Sigmoid colon (tissue), 7 donors: ENCODE measurements at places on chromosomes 3 and 15.

DNA sequence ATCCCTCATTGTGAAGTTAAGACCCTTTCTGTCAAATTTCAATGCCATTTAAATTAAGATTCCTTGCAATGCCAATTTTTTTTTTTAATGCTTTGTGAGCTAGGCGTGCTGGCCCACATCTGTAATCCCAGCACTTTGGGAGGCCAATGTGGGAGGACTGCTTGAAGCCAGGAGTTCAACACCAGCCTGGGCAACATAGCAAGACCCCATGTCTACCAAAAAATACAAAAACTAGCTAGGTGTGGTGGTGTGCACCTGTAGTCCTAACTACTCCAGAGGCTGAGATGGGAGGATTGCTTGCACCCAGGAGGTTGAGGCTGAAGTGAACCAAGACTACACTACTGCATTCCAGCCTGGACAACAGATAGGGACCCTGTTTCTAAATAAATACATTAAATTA lies 5.6 kb upstream of the SH3BP5 start:
- no peak for DNase-seq

DNA sequence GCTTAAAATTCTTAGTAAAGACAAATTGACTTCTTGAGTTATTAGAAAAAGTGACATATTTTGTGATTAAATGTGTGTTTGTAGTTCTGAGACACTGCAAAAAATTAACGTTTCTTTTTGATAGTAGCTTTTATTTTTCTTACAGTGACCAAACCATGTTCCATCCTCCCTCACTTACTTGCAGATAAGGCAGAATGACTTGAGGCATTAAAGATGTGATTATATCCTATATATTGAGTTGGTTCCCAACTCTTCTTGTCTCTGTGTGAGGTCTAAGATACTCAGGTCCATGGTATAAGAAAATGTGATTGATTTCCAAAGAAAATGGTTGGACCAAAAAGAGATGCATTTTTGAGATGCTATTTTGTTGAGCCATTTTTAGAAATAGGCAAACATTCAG lies 238.3 kb upstream of the NR2F2 start:
- DNase-seq, result no peak

DNA sequence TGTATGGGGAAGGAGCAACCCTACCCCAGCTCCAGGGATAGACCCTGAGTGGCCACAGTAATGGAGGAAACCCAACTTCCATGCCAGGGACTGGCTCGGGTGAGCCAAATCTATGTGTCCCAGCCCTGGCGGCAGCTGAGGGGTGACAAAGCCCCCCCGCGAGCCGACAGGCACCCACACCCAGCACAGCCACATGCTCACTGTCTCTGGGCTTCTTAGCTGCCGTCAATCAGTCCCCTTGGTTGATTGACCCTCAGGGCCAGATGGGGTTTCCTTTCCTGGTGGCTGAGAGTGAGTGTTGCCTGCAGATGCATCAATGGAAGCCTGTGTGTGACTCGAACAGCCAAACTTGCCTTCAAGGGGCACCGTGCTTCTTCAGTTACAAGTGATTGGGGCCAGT lies 2.1 kb upstream of the OCA2 start:
- peak; percentile 34 for DNase-seq

DNA sequence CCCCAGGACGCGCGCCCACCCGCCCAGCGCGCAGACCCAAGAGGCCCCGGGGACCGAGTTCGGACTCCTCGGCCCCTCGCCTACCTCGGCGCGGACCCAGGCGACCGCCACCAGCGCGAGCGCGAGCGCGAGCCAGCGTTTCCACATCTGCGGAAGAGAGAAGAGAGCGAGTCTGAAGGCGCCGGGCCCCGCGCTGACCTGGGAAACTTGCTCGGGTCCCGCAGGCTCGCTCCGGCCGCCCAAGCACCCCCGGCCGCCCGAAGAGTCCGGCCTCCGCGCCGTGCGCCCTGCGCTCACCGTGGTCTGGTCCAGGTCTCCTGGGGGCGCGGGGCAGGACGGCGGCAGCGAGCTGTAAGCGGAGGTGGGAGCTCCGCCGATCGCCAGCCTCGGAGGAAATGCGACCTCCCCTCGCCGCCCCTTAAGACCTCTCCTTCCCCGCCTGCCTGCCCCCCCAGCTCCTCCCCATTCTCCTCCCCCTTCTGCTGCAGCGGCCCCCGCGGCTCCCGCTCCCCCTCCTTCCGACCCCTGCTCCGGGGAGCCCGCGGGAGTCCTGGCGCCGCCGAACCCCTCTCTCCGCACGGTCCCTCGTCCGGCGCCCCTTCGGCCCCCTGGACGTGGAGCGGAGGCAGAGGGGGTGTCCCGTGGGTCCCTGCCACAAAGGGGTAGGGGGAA lies at the start of gene FSTL1:
Gene FSTL1, minus strand, starts transcription at position 393 of the 672 bp plus-strand sequence. Its CDS starts 246 bp downstream, at position 147.
- peak; percentile 91 for DNase-seq

- DNase-seq, result no peak
Measured at GRCh38 chr3:120181632-120182031, 87.4 kb upstream of the GSK3B start.

DNA sequence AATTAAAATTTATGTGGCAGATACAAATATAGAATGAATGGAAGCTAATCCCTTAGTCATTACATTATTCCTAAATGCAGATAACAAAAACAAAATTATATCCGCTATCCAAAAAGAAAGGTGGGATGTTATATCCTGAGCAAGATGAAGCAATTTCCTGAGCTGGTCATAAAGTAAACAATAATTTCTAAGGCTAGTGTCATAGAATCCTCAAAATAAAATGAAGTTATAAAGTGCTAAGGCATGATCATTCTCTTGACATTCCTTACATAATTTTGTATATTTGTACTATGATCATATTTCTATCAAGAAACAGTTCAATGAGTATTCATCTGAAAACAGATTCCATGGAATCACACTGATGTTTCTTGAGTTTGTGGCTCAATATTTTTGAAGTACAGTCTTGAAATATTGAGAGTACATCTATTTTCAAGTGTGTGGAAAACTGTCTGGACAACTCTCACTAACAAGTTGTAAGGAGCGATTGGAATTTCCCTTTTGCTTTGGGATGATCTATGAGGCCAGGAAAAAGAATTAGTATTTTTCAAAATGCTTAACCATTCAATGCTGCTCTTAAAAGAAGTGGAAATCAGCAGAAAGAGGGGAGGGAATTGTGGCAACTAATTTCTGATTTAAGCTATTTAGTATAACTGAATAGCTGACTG lies 92.4 kb downstream of the ABI3BP start:
- no peak for DNase-seq

- no peak for DNase-seq
Measured at GRCh38 chr15:69629631-69630161, 177.1 kb downstream of the RPLP1 start.

DNA sequence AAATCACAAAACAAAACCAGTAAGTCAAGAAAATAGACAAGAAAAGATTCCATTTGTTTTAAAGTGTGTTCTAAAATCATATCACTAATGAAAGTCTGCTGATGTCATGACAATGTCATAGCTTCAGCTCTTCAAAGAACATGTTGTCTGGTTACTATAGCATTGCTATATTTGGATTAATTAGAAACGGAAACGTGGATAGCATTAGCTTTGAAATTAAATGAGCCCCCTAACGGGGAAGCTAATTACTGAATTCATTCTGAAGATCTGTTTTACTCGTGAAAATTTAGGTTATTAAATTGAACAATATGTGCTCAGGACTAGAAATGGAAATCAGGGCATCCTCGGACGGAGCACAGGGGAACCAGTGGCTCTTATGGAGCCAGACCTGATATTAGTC lies 316.7 kb upstream of the AGTR1 start:
- no peak for DNase-seq

DNA sequence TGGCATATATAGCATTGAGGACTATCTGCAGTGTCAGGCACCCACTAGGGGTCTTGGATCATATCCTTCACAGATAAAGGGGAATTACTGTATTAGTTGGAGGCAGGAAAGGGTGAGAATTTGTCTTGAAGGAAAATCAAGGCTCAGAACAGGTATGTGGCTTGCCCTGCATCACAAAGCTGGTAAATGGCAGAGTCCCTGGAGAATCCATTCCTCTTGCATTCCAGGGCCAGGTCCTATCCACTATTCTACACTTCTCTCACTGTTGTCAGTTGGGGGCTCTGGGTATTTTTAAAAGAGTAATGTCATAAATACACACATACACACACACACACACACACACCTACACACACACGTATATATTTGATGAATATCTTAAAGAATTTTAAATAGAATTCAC lies 19.8 kb upstream of the FGF12 start:
- no peak for DNase-seq

GRCh38 chr3:55060896-55061719 lies 133.2 kb upstream of the LRTM1 start:
- DNase-seq, result no peak

DNA sequence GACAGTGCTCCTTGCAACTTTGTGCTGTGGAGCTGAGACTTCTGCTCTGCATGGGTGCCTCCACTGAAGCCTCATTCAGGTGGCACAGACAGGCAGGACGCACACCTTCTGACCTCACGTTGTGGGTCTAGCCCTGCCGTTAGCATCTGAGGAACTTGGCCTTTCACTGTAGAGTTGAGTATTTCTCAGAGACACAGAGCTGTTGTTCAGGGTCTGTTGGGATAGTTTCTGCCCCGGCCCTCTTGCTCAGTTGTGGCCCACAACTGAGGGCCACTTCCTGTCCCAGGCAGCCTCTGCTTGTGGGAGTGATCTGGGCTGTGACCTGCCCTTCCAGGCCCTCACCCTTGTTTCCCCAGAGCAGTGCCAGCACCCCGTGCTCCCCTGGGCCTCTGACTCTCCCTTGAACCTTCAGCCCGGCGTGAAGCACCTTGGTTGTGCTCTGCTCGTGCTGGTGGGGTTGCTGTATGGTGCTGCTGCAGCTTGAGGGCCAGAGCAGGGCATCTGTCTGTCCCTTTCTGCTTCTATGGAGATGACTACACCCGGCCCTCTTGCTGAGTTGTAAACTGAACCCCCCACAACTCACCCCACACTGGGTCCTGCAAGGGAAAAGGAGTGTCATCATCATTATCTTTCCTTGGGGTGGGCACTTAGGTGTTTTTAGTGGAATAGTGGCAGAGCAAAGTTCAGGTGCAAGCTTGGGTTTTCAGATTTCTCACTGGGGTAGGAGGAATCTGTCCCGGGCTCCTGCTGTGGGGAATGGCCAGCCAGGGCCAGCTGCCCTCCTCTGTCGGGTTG lies 11.7 kb downstream of the BAHD1 start:
- no peak for DNase-seq

DNA sequence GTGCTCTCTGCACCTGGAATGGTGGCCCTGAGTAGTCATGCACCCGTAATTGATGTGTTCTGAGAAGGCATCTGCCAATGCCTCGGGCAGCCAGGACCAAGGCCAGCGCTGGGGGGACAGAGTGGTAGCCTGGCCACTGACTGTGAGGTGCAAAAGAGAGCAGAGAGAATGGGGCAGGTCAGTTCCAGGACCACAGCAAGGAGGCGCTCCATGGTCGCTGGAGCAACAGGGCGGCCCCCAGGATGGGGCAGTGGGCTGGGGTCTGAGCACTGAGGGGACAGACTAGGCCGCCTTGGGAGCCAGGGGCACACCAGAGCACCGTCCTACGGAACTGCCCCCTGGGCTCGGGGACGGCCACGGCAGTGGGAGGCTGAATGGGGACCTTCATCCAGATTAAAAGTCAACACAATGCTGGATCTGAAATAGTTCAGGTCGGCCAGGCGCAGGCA lies 48.3 kb upstream of the IQSEC1 start:
- DNase-seq, result peak; percentile 22

DNA sequence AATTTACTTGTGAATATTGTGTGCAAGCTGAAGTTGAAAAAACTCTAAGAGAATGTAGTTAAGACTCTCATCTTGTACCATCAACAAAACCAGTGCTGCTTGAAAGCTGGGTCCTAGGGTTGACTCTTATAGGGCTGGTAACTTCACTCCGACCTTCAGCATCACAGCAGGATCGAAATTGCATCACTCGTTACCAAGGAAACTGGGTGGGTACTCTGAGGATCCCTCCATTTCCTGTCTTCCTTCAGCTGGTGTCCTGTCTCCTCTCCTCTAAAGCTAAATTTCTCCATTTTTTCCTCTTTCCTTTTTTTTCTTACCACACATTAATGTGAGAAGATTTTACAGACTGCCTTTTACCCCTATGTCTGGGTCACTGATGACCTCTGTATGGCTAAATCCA lies 3.0 kb upstream of the APH1B start:
- no peak for DNase-seq

DNA sequence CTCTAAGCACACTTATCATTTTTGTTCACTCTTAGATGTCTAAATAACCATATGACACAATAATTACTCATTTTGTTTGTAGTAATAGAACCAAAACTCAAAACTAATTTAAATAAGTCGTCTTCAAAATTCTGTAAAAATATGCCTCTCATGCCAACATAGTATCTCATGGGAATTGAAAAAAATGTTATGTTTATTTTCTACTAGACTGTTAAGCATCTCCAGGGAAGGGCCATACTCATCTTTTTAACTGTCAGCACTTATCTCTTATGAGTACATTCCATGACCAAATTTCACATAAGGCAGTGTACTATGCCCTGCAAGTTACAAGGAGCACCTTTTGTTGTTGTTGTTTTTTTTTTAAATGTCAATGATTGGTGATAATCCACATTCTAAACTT lies 18.3 kb upstream of the USF3 start:
- no peak for DNase-seq

- no peak for DNase-seq
Measured at GRCh38 chr3:136194409-136195257, 1.5 kb downstream of the MSL2 start.

- no peak for DNase-seq
Measured at GRCh38 chr3:194374935-194375334, 5.4 kb upstream of the LRRC15 start.

- DNase-seq, result no peak
Measured at GRCh38 chr3:159859836-159860235, 128.8 kb upstream of the IL12A start.

DNA sequence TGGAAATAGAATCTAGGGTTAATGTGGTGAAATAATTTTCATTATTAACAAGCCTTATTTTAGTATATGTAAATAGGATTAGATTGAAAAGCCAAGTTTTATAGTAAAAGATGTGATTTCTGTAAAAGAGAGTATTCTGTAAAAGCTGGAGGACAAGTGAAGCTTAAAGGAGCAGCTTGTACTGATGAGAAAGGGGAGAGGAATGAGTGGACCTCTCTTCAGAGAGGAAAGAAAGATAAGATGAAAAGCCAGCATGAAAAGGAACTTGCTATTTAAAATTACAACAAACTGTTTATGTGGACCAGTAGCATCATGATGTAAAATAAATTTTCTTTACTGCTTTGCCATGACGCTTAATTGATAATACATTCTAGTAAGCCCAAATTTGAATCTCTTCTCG lies 18.5 kb downstream of the ALCAM start:
- DNase-seq, result no peak
